ENCODE measurements at places on chromosomes 12 and 14.
A peak's percentile ranks its signal among the peaks of the same experiment; 100 is the strongest.

DNA sequence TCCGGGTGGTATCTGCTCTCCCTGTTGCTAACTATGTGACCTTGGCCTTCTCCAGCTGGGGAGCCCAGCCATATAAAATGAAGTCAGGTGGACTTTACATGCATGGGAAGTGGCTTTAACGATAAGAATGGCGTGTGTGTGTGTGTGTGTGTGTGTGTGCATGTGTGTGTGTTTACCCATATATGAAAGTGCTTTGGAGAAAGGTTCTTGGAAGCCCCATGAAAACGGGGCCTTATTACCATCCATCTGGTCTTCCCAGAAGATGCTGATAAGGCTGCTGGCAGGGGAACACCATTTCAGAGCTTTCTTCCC lies 94.8 kb downstream of the LRRC74A start:
- no peak for DNase-seq

DNA sequence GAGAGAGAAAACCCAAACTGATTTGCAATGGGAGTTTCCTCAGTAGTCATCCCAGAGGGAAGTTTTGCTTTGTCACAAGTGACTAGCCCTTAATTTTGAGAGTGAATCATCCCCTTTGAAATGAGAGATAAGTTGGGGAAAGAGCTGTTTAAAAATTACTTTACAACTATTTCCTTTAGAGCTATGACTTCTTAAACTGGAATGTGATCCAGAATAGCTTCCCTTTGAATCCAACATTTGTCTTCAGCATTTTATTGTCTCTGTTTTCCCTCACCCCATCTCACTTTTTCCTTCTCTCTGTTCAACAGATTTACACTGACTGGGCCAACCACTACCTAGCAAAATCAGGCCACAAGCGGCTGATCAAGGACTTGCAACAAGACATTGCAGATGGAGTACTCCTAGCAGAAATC lies 109.3 kb downstream of the NAV3 start:
- no peak for DNase-seq

DNA sequence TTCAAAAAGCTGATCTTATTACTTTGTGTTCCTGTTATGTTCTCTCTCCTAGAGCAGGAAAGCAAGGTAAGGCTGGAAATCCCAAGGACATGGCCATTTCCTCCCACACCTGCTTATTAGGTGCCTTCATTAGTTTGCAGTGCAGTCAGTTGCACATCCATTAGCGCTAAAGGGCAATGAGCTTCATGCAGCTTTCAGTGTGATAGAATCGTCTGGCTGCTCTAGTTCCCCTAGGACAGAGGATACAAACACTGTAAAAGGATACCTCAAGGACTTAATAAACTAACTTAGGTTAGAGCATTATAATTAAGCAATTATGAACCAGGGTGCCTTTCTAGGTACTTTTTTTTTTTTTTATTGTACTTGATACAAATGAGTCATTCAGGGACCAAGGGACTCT lies 21.1 kb downstream of the TMEM117 start:
- DNase-seq: no peak

DNA sequence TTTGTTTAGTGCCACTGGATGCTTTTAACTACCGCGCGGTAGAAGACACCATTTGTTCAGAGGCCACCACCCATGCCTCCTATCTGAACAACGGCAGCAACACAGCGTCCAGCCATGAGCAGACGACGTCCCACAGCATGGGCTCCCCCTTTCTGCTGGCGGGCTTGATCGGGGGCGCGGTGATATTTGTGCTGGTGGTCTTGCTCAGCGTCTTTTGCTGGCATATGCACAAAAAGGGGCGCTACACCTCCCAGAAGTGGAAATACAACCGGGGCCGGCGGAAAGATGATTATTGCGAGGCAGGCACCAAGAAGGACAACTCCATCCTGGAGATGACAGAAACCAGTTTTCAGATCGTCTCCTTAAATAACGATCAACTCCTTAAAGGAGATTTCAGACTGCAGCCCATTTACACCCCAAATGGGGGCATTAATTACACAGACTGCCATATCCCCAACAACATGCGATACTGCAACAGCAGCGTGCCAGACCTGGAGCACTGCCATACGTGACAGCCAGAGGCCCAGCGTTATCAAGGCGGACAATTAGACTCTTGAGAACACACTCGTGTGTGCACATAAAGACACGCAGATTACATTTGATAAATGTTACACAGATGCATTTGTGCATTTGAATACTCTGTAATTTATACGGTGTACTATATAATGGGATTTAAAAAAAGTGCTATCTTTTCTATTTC lies 93.2 kb downstream of the FLRT2 start:
- DNase-seq: no peak

GRCh38 chr14:57769863-57770523 lies 95.9 kb downstream of the SLC35F4 start:
- DNase-seq: no peak

DNA sequence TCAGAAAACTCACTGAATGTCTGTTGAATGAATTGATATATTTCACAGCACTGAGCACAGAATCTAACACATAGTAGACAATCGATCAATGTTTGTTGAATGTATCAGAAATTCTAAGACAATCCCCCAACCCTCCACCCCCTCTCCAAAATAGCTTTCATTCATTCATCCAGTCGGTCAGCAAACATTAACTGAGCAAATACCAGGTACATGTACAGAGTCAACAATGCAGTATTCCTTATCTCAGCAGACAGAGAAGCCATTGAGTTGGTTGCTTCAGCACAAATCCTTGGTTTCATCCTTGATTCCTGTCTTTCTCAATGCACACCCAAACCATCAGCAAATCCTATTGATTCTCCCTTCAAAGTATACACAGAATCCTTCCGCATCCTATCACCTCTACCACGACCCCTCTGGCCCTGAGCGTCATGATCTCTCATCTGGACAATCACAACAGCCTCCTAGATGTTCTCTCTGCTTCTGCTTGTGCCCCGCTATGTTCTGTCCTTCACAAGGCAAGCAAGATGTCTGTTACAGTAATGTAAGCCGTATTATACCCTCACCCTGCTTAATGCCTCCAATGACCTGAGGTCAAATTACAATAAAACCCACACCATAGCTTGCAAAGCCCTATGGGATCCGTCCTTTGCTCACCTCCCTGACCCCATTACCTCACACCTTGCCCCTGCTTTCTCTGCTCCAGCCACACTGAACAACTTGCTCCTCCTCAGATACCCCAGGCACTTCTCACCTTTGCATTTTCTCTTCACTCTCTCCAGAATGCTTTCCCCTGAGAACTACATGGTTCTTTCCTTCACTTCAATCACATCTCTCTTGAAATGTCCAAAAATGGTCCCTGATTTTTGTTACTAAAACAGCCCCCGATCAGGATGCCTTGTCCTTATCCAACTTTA lies 738.1 kb upstream of the TBX3 start:
- DNase-seq: no peak

DNA sequence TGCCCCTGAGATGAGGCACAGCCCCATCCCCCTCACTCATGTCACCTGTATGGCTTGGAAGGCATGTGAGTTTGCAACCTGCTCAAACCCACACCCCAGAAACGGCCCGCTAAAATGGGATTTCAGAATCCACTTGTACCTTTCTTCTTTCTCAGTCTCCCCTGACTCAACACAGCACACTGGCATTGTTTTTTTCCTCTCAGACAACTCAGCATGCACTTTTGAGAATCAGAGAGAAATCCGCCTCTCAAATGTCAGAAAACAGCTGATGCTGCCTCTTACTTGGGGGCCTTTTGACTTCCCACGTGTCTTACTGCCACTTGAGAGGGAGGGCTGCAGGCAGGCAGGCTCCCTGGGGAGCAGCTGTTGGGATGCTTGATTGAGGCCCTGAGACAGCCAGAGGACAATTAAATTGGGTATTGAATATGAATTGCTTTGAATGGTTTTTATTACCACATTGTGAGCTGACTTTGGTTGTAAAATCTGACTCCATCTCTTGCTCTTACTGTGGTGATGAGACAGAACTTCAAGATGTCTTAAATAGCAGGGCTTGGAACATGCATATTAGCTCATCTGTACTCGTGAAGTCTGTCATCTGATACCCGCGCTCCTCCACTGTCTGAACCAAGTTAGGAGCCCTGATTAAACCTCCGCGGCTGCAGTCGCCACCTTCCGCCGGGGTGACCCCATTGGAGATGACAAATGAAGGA lies 96.6 kb downstream of the APAF1 start:
- peak; percentile 90 for DNase-seq

GRCh38 chr12:100472325-100472724 lies 1.3 kb upstream of the NR1H4 start:
- no peak for DNase-seq

All from NCI-H187 (cell line).